ENCODE measurements at places on chromosomes 5 and 9.

DNA sequence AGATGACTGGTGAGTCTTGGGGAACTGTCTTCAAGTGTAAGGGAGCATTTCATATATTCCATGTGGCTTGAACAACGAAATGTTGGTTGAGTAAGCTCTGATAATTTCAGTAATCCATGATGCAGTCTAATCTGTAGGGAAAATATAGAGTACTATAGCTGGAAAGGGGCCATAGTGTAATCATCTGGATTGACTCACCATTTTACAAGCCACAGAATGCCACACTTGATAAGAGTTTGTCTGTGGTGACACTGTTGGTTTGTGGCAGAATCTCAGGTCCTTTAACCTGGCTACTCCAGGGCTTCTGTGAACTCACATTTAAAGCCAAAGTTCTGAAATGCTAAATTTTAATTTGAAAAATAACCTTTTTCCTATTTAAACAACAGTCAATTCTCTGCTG is 16.3 kb upstream of the MAML1 start:
- DNase-seq, result no peak

DNA sequence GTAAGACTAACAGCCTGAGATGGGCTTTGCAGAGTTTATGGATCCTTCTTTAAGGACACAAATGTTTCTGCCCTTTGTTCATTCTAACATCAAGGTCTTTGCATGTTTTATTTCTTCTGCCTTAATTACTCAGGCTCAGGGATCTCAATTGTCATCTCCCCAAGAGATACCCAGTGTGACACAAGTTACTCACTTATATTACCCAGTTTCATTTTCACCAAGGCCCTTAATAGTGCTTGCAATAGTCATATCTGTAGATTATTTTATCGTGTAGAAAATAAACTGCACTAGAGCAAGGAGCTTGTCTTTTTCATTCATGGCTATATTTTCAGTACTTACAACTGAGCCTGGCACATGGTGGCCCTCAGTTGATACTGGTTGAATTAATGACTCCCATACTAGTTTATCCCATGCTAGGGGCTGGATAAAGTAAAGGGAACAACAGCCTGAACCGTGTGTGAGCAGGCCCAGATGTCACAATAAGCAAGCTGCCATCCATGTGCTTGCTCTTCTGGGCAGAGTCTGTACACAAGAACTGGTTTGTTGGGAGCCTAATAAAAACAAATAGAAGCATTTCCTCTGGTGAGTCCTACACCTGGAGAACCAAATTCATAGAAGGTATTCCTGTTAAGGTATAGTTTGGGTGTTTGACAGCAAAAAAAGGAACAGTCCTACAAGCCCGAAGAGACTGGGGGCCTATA is 112.5 kb upstream of the CD180 start:
- DNase-seq, result no peak

DNA sequence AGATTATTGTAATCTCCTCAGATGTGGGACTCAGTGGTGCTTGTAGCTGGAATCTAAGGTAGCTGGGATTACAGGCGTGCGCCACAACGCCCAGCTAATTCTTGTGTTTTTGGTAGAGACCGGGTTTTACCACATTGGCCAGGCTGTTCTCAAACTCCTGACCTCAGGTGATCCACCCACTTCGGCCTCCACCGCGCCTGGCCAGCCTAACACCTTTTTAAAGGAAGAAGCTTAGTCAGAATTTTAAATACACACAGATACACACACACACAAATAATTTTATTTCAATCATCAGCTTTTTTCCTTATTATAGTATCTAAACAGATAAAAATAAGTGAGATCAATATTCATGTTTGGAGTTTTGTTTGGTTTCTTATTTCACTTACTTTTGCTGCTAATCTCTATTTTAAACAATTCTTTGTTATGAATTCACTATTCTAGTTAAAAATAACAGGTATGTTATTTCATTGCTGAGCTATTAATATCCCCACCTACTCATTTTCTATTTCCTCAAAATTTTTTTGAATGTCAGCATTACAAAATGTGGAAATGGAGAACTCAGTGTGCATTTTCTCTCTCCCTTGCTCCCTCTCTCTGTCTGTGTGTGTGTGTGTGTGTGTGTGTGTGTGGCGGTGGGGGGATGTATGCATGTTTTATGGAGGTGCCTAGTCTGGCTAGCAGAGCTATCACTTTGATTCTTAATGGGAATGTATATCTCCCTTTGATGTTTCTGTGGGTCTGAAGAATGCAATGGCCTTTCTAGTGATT is 960.6 kb upstream of the DMAC1 start:
- DNase-seq, result no peak

- DNase-seq, result no peak
Observed at GRCh38 chr5:76617675-76618074, 5.5 kb downstream of the F2RL2 start.

GRCh38 chr5:178488696-178489095 is 101.5 kb downstream of the COL23A1 start:
- no peak for DNase-seq

- DNase-seq, result no peak
Observed at GRCh38 chr5:135631391-135631790, 52.6 kb upstream of the CXCL14 start.

DNA sequence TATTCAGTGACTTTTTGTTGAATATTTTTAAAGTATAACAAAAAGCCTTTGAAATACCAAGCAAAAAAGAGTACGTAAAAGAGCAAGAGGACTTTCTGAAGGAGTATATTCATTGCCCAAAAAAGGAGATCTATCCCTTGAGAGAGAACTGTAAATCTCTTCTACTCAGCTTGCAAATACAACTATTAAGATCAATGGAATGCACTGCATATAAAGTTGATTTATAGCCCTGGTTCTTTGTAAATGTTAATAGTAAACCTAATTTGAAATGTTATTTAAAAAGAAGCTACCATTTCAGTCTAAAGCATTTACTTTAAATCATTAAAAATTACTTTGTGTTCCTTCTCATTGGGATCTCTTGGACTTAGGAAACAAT is 168.1 kb downstream of the PDE4D start:
- DNase-seq, result no peak

- DNase-seq, result no peak
Observed at GRCh38 chr9:122134822-122135528, 24.6 kb downstream of the NDUFA8 start.

DNA sequence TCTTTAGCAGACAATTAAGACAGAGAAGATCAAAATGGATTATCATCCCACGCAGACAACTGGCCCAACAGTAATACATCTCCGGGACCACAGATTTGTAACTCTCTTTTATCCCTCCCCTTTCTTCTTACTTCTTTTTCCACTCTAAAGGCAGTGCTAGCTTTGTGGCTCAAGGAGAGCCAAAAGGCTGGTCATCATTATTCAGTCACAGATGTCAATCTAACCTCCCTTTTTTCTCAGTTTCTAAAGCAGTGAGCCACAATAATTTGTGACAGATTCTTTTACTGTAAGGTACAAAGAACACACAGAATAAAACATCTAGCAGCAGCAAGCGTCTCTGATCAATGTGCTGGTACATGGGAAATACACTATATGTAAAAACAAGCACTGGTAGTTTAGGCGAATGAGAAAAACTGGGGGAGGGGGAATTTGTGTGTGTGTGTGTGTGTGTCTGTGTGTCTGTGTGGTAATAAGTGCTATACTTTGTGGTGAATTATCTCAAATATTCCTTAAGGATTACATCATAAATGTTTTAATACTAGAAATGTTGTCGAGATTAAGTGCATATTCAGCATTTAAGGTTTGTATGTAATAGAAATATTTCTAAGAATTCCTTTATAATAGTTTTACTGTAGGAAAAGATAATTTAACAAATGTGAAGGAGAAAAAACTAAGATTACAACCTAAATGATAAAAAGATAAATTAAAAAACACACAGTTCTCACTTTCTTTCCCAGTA is 140.2 kb downstream of the DENND1A start:
- DNase-seq, result no peak

GRCh38 chr9:90793729-90794128 is 7.9 kb upstream of the SYK start:
- DNase-seq, result no peak

- DNase-seq, result peak; percentile 47
Observed at GRCh38 chr5:126615286-126615685, 14.5 kb downstream of the PHAX start.

DNA sequence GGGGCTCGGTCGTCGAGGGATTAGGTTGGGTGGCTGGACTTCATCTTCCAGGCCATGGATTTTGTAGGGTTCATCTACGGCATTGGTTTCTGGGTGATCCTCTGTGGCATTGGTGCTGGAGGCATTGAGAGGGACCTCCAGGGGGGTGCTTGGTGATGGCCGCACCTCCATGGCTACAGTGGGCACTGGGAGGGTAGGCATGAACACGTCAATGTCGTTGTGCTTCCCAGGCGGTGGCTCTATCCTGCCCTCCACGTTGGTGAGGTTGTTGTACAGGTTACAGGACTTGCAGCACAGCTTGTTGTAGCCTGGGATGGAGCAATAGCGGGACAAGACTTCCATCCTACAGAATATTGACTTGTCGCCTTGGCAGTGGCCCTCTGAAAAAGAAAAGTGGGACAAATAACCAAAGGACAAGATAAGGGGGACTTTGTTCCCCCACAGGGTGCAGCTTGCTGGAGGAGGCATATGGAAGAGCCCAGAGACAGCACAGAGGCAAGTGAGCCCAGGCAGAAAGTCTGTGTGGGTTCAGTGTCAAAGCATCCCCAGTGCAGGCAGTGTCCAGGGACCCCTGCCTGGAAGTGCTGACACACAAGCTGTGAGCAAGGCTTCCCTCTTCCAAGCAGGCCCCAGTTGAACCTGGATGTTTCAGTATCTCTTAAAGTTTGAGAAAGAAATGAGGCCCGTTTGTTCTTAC is 53.9 kb downstream of the ZNF354C start:
- DNase-seq, result no peak

DNA sequence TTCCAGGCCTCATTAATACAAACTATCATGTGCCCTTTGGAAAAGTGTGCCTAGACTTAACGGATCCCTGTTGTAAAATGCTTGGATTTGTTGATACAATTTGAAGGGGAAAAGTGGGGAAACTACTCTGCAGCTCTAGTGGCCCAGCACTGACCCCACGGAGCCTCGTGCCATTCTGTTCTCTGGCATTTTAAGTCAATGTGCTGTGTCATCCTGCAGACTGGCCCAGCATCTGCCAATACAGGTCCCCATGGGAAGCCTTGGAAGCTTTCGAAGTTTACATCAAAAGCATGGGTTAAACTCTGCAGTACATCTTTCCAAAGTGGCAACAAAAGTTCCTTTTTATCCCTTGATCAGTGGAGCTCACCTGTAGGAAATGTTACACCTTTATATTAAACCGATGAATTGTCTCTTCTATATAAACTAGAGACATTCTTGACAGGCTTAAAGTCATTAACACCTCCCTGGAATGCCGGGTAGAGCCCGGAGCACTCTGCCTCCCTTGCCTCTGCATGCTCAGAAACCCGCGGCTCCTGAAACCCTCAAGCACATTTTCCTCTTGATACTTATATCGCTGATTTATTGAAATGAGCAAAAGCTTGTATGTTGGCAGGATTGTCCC is 596.0 kb upstream of the ADAMTS16 start:
- no peak for DNase-seq

- peak; percentile 52 for DNase-seq
Observed at GRCh38 chr9:21559402-21560280, 77.5 kb upstream of the IFNE start.

- DNase-seq, result no peak
Observed at GRCh38 chr5:127136908-127137307, 63.6 kb upstream of the C5orf63 start.

DNA sequence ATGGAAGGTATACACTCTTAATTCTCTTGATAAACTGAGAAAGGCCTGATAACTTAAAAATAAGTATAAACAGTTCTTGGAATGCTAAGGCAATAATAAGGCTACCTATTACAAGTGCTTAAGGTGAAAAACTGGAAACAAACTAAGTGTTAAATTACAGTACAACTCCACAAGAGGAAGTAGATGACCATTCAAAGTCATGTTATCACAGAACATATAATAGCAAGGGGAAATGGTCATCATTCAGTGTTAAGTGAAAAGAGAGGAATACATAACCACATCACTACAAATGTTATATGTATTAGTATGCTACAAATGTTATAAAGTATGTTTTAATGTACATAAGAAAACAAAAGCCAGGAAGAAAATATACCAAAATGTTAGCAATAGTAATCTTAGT is 135.9 kb downstream of the CCDC192 start:
- DNase-seq, result no peak

DNA sequence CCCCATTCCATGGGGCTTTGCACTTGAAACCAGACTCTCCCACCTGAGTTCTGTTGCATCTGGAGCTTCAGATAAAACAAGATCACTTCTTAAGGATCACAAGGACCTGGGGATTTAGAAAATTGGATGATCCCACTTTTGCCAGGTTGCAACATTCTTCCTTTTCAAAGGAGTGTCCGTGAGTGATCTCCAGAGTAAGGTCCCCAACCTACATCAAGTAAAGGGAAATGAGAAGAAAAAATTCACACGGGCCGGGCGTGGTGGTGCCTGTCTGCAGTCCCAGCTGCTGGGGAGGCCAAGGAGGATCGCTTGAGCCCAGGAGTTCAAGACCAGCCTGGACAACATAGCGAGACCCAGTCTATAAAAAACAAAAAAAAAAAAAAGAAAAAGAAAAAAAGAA is 41.2 kb upstream of the COL5A1 start:
- DNase-seq, result no peak

DNA sequence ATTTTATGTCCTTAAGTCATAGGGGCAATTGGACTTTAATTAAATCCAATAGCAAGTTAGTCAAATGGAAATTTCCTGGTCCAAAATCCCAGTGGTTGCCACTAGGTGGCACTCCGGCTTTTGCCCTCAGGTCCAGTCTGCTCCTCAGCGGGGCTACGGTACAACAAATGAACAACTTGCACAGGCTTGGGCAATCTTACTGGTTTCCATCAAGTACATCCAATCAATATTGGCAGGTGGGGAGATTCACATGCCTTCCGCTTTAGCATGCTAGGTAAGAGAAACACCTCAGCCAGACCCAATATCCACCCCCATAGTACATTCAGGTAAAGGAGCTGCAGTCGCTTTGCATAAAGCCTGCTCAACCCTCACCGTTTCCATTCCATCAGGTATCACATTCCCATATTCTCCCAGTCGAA is 6.3 kb upstream of the MXD3 start:
- DNase-seq, result peak; percentile 70

DNA sequence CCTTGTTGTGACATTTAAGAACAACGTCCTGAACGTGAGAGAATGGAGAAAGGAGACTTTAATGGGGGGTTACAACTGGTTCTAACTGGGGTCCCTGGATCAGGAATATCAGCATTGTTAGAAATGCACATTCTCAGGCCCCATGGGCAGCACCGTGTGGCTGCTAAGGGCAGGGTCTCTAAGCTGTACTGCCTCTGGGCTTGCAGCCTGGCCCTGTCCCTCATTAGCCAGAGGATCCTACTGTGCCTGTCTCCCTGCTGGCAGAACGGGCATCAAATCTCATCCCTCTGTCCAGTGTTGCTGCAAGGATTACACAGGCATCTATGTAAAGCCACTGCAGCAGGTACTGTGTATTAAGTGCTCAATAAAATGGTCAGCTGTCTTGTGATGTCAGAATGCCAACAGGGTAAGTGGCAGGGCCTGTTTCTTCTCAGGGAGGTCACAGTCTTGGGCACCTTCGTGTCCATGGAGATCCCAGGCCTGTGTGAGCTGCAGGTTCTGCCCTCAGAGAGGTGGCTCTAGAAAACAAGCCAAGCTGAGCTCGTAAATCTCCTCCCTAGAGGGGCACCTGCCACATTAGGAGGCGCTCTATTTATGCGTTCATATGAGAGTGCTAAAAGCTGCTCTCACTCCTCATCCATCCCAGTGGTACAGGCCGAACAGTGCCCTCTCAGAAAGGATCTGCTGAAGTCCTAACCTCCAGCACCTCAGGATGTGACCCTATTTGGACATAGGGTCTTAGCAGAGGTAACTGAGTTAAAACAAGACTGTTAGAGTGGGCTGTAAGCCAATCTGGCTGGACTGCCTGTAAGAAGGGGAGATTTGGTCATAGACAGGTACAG is 210.5 kb downstream of the GADD45G start:
- DNase-seq, result no peak

- no peak for DNase-seq
Observed at GRCh38 chr5:55924744-55925143, 70.0 kb downstream of the IL6ST start.
